ENCODE measurements at places on chromosomes 3 and 15.

- H3K36me3 ChIP-seq = no peaks in the 10 kb centered on the region
- no peak overlapping the region for H3K27ac ChIP-seq
- no peaks in the 10 kb centered on the region for H3K27me3 ChIP-seq
- DNase-seq = no peak
- H3K4me3 ChIP-seq = no peak overlapping the region
Measured at GRCh38 chr15:68029959-68030358, 24.2 kb upstream of the PIAS1 start.

GRCh38 chr15:75776065-75776423, 63.4 kb upstream of the CSPG4 start:
- no peaks in the 10 kb centered on the region for H3K27me3 ChIP-seq
- no peaks in the 10 kb centered on the region for H3K36me3 ChIP-seq
- H3K27ac ChIP-seq = peak overlapping the region; percentile 72
- DNase-seq = no peak

DNA sequence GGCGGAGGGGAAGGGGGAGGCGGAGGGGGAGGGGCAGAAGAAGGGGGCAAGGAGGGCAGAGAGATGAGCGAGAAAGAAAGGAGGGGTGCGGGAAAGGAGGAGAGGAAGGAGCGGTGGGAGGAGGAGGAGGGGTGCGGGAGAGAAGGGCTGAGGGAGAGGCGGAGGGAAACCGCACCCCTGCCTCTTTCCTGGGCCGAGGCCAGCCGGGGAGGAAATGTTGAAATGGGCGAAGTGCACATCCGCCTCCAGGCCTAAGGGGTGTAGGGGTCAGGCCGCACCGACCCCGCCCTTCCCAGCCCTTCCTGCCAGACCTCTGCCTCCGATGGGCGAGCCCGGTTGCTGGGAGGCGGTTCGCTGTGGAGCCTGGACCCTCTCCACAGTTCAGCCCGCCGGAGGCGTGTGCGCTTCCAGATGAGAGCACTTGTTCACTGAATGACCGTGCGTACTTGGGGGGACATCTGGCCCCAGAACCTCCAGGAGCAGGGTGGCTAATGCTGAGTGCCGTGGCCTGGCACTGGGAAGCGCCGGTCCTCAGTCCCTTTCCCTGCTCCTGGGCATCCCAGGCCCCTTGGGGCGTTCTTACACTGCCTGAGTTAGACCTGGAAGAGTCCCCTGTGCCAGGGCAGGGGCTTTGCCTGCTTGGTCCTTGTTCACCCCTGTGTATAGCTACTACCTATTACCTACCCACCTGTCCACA, 110.3 kb upstream of the KLF13 start:
- peaks cover 13% of the 10 kb centered on the region for H3K4me1 ChIP-seq
- H3K27ac ChIP-seq = no peak overlapping the region
- peak overlapping the region; percentile 61 for H3K4me3 ChIP-seq
- H3K27me3 ChIP-seq = peaks cover under 1% of the 10 kb centered on the region
- no peak for DNase-seq
- H3K36me3 ChIP-seq = no peaks in the 10 kb centered on the region

- H3K27ac ChIP-seq = peak overlapping the region; percentile 98
- H3K4me3 ChIP-seq = no peak overlapping the region
- H3K36me3 ChIP-seq = no peaks in the 10 kb centered on the region
- no peak for DNase-seq
- H3K27me3 ChIP-seq = no peaks in the 10 kb centered on the region
Measured at GRCh38 chr3:48015431-48016180, 610 bp downstream of the MAP4 start.

- no peaks in the 10 kb centered on the region for H3K36me3 ChIP-seq
- H3K4me1 ChIP-seq = no peaks in the 10 kb centered on the region
- H3K27me3 ChIP-seq = no peaks in the 10 kb centered on the region
- H3K27ac ChIP-seq = no peak overlapping the region
Measured at GRCh38 chr3:134810052-134810435, 15.0 kb downstream of the EPHB1 start.

- H3K27me3 ChIP-seq = peaks cover 6% of the 10 kb centered on the region
- H3K4me1 ChIP-seq = no peaks in the 10 kb centered on the region
- no peak overlapping the region for H3K27ac ChIP-seq
Measured at GRCh38 chr3:126417981-126418530, 23.3 kb downstream of the CFAP100 start.

DNA sequence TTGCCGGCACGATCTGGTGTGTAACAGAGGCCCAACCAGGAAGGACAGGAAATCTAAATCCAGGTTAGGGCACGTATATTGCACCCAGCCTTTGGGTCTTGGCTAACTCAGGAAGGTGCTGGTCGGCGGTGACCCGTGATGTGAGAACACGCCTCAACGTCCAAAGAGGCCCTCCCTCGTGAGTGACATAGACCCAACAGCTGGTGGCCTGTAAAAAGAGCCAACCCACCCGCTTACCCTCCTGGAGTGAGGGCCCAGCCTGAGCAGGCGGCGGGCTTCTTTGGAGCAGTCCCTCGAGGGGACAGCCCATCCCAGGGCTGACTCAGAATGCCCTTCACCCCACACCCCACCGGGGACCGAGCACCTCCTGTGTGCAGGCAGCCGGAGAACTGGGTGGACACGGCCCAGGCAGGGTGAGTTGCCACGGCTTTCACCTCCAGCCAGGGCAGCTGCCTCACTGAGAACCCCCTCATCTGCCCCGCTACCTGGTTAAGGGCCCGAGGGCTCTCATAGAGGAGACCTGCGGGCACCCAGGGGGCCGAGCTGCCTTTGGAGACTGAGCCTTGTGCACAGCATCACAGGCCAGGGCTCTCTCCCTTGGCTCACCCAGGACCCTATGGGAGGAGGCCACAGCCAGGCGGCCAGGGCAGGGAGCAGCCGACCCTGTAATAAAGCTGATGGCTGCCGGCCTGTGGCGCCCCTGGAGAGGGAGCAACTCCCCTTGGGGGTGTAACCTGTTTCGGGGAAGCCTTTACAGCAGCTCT, 41.8 kb downstream of the ZNF710 start:
- peak; percentile 92 for DNase-seq
- H3K4me1 ChIP-seq = peaks cover 5% of the 10 kb centered on the region
- H3K4me3 ChIP-seq = no peak overlapping the region

DNA sequence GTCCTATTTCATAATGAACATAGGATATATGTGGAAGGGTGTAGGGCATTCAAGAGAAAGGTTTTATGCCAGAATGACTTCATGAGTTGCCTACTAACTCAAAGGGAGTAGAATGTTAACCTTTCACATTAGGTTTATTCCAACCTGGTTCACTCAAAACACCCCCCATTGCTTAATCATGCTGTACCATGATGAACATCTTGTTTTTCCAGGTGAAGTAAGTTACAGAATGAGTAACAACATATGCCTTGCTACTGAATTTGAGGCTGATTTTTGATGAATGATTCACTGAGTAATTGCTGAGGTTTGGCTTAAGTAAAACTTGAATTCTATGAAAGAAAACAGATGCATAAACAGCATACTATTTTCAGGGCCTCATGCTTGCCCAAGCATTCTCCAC, 5.9 kb upstream of the CLDN16 start:
- no peak for DNase-seq
- H3K27me3 ChIP-seq = no peaks in the 10 kb centered on the region
- H3K4me1 ChIP-seq = peaks cover 49% of the 10 kb centered on the region
- H3K36me3 ChIP-seq = no peaks in the 10 kb centered on the region

- H3K4me3 ChIP-seq = no peak overlapping the region
- H3K27ac ChIP-seq = peak overlapping the region; percentile 54
- H3K27me3 ChIP-seq = no peaks in the 10 kb centered on the region
- peaks cover 5% of the 10 kb centered on the region for H3K36me3 ChIP-seq
Measured at GRCh38 chr15:57253082-57253481, 123.2 kb upstream of the CGNL1 start.

DNA sequence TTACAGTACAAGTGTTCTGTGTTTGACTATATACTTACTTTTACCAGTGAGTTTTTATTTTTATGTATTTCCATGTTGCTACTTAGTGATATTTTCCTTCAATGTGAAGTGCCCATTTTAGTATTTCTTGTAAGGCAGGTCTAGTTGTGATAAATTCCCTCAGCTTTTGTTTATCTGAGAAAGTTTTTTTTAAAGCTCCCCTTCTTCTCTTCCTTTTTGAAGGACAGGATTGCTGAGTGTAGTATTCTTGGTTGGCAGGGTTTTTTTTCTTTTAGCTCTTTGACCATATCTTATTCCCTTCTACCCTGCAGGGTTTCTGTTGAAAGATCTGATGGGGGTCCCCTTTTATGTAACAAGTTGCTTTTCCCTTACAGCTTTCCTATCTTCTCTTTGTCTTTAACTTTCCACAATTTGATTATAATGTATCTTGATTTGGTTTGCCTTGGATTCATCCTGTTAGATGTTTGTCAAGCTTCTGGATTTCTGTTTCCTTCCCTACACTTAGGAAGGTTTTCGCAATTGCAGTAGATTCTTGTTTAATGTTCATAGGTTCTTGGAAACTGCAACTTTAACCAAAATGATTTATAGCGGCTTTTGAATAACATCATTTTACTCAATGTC, 7.9 kb downstream of the PLAAT1 start:
- no peaks in the 10 kb centered on the region for H3K4me1 ChIP-seq
- no peak for DNase-seq
- H3K27ac ChIP-seq = no peak overlapping the region
- peaks cover 12% of the 10 kb centered on the region for H3K36me3 ChIP-seq

DNA sequence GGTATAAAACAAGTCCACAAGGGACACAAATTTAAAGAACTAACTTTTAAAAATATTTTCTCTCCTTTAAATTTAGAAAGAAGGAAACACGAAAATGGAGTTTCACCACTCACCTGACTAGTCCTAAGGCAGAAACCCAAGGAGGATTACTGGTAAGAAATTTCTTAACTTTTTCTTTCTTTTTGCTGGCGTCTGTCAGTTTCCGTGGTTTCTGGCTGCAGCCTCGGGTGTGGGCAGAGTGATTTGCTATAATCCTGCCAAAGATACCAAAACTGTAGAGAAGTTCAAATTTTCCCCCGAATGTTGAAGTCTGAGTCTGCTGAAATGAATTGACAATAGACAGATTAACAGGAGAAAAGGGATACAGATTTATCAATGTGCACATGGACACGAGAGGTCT, 843.6 kb upstream of the ALCAM start:
- peaks cover 3% of the 10 kb centered on the region for H3K27me3 ChIP-seq
- H3K4me3 ChIP-seq = no peak overlapping the region
- H3K4me1 ChIP-seq = peaks cover 7% of the 10 kb centered on the region
- no peaks in the 10 kb centered on the region for H3K36me3 ChIP-seq

GRCh38 chr3:33006571-33007286, 55.3 kb downstream of the CCR4 start:
- no peak for DNase-seq
- H3K36me3 ChIP-seq = peaks cover 33% of the 10 kb centered on the region
- no peak overlapping the region for H3K27ac ChIP-seq
- H3K27me3 ChIP-seq = no peaks in the 10 kb centered on the region
- H3K4me1 ChIP-seq = peaks cover 13% of the 10 kb centered on the region

DNA sequence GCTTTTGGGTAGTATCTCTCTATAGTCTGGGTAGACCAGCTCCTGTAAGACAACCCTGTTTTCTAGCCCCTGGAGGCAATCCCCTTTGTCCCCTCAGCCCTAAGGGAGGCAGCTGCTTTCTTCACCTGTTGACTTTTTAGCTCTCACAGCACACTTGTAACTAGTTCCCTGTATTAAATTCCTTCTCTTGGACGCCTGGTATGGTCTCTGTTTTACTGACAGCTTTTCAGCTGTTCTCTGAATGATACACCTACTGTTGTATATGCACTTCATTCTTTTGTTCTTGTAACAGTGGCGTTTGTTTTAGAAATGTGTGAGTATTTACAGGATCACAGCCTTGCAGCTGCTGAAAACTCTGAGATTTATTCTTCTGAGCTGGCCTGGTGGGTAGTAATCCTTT, 413.0 kb upstream of the RBMS3 start:
- no peak overlapping the region for H3K27ac ChIP-seq
- DNase-seq = no peak
- no peaks in the 10 kb centered on the region for H3K36me3 ChIP-seq
- no peak overlapping the region for H3K4me3 ChIP-seq
- H3K4me1 ChIP-seq = no peaks in the 10 kb centered on the region
